Central memory CD4-positive, alpha-beta T cell (primary cell): ENCODE measurements at places on chromosomes 5 and 9.
A peak's percentile ranks its signal among the peaks of the same experiment; 100 is the strongest.

DNA sequence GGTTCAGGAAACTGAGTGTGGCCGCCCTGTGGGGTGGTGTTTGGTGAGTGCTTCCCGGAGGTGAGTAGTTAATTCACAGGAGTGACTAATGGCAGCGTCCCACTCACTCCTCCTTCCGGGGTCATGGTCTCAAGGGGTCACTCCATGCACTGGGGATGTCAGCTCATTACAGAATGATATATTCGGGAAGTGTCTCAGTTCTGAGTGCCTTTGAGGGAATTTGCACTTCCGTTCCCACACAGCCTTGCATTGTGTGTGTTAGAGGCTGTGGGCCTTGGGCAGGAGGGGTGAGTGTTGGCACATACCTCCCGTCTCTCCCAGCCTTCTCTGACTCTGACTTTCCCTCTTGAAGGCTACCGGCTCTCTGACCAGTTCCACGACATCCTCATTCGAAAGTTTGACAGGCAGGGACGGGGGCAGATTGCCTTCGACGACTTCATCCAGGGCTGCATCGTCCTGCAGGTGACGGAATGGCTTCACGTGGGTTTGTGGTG lies 10.5 kb upstream of the AHRR start:
- DNase-seq: no peak

DNA sequence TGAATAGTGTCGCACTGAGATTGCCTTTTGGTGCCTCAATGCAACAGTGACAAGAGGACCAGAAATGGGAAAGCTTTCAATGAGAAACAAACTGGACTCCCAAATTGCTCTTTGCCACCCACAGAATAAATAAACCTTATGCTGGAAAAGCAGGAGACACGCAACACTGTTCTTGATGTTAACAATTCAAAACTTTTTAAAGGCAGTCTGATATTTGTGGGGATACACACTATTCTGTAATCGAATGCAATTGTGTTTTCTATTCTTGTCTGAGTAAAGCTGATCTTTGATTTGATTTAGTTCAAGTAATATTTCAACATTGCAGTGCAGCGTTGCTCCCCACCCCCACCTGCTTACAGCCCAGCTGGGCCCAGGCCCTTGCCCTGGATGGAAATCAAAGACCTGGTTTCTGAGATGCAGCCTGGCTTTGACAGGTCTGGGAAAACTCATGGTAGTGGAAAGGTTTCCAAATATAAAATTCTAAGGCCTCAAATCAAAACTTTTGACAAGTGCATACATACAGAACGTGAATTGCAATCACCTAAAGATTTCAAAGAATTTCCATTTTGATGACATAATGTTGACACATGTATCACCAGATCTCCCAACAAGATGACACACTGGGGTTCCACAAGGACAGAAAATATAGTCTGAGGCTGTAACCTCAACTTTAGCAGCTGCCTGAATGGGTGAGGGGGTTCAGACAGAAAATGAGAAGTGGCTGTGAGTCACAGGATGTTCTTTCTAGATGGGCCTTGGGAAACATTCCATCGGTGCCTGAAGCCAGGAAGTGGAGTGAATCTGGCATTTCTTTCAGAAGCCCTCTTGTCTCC lies 55.1 kb downstream of the ABCA1 start:
- DNase-seq: no peak

GRCh38 chr9:96136992-96137670 lies 164.8 kb downstream of the HSD17B3 start:
- no peak for DNase-seq

DNA sequence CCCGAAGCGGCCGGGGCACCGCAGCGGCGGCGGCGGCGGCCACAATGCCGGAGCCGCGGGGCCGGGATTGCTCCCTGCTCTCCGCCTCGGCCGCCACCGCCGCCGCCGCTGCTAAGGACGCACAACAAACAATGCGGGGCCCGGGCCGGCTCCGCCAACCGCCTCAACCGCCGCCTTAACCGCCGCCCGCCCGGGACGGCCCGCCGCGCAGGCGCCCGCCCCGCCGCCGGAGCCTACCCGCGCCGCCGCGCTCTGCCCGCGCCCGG lies 254 bp downstream of the STRBP start:
- no peak for DNase-seq

DNA sequence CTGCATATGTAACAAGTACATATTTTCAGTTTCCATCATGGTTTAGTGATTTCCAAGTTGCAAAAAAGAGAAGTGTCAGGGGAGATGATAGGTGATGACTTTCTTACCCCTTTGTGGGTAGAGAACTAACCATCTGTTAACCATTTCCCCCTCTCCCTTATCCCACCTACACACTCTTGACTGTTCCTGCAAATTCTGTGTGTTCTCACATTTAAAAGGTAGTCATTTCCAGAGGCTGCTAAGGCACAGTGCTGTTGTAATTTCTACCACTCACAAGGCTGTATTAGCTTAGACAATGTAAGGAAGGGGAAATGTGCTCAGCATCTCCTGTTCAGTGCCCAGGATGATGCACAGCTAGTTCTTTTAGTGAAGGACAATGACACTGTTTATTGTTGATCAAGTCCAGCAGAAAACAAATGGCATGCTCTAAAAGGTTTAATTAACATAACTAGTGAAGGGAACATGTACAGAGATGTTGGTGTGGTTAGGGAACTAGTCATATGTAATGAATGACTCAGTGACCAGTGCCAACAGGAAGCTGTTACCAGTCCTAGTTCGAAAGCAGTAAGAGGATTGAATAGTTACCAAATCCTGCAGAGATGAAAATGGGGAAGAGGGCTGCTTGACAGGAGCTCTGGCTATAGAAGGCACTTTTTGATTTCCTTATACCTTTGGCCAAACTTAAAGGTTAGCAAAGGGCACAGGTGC lies 165.1 kb downstream of the PLK2 start:
- no peak for DNase-seq

- DNase-seq: no peak
Measured at GRCh38 chr5:163633926-163634460, 128.6 kb downstream of the MAT2B start.

- no peak for DNase-seq
Measured at GRCh38 chr5:131716650-131717049, 80.2 kb downstream of the FNIP1 start.

DNA sequence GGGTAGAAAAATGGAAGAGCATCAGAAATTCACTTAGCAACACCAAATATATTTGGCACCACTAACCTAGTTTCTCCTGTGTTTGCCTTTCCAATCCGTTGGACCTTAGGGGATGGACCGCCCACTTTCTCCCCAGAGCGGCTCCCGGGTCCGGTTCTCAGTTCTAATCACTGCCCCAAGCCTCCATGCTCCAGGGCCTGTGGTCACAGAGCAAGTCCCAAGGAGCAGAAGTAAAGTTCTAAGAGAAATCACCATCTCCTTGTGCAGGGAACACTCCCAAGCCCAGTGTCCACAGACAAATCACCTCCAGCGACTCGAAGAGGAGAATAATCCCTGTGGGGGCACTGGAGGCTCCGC lies 728 bp upstream of the SLC1A1 start:
- no peak for DNase-seq

- no peak for DNase-seq
Measured at GRCh38 chr9:36800455-36800854, 227.8 kb downstream of the MELK start.

GRCh38 chr9:21754741-21755140 lies 47.7 kb upstream of the MTAP start:
- DNase-seq: no peak

DNA sequence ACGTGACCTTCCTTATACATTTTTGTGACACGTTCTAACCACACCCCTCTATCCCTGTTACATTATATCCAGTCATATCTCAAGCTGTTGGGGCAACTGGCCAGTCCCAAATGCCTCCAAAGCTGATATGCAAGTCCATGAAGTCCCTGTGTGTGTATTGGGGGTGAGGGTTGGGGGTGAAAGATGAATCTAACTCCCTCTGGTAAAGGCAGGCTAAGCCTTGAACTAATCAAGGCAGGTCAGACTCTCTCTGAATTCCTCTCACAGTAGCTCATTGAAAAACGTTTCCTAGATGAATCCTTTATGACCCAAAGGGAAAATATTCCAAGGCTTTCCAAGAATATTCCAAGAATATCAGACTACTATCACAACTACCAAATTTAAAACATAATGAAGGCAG lies 174.4 kb downstream of the MUSK start:
- no peak for DNase-seq

DNA sequence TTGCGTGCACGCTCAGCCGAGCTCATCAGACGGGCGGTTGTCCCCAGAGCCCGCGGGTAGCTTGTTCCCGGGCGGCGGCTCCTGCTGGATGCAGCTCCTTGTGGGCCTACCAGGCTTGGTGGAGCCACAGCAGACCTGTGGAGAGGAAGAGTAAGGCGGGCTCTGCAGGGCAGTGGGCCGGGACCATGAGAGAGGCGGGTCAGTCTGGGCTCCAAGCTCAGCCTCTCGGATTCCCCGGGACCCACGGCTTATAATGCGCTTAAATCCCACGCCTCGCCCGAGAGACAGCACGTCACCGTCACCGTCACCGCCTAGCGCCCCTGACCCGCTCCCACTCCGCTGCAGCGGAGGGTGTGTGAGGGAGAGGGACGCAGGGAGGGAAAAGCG lies 1.9 kb upstream of the ANKRD18A start:
- DNase-seq: peak; percentile 8

DNA sequence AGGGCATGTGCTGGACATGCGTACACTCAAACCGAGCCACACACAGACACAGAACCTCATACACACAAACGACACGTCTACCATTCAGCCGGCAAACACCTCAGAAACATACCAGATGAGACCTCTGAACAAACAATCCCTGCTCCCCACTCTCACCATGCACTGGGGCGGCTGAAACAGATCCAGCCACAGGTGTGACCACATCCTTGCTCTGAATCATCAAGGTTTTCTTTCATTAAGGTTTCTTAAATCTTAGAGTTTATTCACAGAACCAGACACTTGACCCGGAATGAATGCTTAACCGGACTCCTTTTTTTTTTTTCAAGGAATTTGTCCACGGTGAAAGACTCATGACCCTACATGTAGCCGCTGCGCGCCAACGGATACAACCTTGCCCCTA lies 26.2 kb downstream of the TERT start:
- peak; percentile 48 for DNase-seq

- no peak for DNase-seq
Measured at GRCh38 chr5:24765219-24765618, 120.4 kb upstream of the CDH10 start.

DNA sequence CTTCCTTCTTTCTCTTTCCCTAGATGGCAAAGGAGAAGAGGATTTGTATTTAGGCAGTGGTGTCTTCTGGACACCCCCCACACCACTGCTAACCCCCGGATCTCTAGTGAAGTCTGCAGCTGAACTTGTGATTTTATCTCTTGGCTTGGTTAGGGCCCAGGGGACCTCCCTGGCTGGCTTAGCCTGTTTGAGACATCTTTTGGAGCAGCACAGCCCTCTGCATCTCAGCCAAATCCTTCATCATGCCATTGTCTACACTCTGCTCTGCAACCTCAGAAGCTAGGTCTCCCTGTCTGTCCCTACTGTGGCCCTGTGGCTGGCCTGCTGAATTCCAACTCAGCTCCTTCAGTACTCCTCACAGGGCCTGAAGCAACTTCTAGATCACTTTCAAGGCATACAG lies 81.7 kb downstream of the MUSK start:
- DNase-seq: no peak

DNA sequence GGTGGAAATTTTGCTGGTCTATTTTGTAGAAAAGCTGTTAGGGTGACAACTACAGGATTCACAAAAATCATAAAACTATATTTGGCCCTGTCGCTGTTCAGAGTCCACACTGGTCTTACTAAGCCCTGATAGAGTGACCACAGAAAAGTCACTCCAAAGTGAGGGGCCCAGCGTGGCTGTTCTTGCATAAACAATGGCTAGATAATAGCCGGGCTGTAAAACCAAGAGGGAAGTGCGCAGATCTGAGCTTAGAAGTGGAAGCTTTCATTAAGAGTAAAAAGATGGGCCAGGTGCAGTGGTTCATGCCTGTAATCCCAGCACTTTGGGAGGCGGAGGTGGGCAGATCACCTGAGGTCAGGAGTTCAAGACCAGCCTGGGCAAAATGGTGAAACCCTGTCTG lies 15.5 kb upstream of the CTSL start:
- DNase-seq: no peak
